ENCODE measurements at places on chromosomes 11 and 22. TPM values are rescaled to one million over a fixed set of nuclear protein-coding genes. Genes with fewer than 3 reads are reported as not detected.

Gene MUC2
- total RNA-seq, result not detected

Gene MS4A3
- total RNA-seq, result not detected

Gene CCDC88B
- total RNA-seq, result 1.3 TPM

Gene SCT
- not detected for total RNA-seq

Gene TEX54
- not detected for total RNA-seq

Gene OR8D1
- total RNA-seq, result not detected

All from smooth muscle cell of the umbilical artery (primary cell).